ENCODE measurements at places on chromosomes 6 and 20.

GRCh38 chr6:119436583-119436982 is 87.0 kb upstream of the MAN1A1 start:
- no peak for DNase-seq

DNA sequence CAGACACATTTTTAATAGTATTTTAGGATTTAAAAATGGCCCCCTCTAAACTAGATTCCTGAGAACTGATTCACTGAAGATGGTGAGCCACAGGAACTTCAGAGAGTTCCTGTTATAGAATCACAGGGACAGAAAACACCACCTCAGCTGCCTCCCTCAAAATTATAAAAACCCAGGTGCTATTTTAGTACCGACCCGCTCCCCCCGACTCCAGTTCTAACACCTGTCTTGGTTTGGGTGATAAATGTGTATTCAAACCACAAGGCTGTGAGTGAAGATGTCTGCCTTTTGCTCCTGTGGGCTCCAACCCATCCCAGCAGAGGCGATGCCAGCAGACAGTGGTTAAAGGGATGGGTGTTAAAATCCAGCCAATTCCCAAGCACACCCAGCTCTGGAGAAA is 127.4 kb upstream of the LY86 start:
- DNase-seq, result peak; percentile 9

- peak; percentile 94 for DNase-seq
These were observed 43.4 kb downstream of the QKI start for GRCh38 chr6:163457637-163458561.

DNA sequence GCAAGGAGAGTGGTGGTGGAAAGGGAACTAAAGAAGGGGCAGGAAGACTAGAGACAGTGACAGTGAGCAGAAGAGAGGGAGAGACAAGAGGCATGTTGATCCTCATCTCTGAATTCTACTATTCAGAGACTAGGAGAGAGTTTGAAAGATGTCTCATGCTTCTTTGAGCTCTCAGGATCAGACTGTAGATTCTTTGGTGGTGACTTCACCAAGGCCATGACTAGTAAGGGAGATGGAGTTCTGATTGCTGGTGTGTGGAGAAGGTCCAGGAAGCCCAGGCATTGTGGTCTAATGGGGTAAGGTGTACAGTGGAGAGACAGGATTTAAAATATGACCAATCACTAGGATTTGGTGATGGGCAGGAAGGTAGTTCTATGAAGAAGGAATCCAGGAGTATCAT is 713 bp downstream of the WFDC9 start:
- DNase-seq, result peak; percentile 3

GRCh38 chr20:48843057-48843806 is 15.4 kb upstream of the PREX1 start:
- no peak for DNase-seq

- peak; percentile 37 for DNase-seq
These were observed 79.0 kb downstream of the SAMD3 start for GRCh38 chr6:130143709-130144108.
